ENCODE measurements at places on chromosomes 12 and 14. TPM values are rescaled to one million over a fixed set of nuclear protein-coding genes. Genes with fewer than 3 reads are reported as not detected.
A peak's percentile ranks its signal among the peaks of the same experiment; 100 is the strongest.

Gene NGB
- not detected for total RNA-seq

Gene SIX6
- total RNA-seq: not detected

Gene RND1
- total RNA-seq: 10.7 TPM

Gene KRT79
- total RNA-seq: not detected

Gene ST8SIA1
- 12.3 TPM for total RNA-seq

Gene NFE2
- 2.0 TPM for total RNA-seq

Gene CBLN3
- total RNA-seq: 2.1 TPM

GRCh38 chr12:45256721-45257120 is 40.8 kb downstream of the ANO6 start:
- DNase-seq: no peak

- DNase-seq: no peak
Observed at GRCh38 chr12:46674129-46674528, 151.7 kb downstream of the SLC38A4 start.

DNA sequence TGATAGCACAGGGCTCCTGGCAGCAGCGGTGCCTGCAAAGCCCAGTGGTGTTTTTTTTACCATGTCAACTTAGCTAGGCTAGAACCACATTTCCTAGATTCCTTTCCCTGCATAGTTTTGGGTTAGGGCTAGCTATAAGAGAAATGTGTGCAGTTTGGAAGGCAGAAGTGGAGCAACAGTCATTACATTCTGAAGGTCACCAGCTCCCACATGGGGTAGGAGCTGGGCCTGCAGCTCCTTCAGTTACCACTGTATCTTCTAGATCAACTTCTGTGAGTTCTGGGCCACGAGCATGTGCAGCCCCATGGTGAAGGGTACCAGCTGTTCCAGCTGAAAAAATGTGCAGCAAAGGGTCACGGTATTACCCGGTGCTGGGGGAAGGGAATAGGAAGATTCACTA is 2.3 kb upstream of the SLC25A3 start:
- peak; percentile 49 for DNase-seq

DNA sequence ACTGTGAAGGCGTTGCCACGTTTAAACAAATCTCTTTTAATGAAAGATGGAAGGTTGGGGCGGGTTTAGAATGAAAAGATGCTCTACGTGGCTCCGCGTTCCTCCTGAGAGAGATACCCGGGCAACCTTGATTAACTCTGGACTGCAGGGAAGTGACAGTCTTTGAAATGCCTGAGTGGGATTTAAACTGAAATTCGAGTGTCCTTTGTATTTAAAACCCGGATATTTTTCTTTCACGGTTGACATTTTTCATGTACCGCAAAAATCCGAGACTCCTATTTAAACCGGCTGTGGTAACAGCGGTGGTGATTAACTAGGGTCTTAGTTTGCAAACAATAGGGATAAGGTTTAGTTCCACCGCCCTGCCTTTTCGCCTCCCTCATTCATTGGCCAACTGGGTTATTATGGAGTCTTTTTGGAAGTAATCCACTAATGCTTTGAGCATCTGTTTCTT is 707 bp downstream of the G2E3 start:
- peak; percentile 56 for DNase-seq

DNA sequence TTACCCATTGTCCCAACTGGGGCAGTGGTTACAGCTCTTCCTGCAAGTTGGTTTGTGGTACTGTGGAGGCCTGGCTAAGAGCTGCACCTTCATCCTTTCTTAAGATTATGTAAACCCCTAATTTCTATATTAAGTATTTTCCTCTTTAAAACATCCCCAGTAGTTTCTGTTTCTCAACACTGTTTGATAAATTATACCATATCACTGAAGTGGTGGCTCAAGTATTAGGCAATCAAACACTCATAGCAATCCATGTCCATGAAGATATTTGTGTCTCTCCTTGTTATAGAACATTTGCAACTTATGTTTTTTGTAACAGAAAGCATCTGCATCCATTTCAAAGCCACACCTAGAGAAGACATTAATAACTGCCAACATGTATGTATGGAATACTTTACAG is 31.8 kb downstream of the ATXN3 start:
- DNase-seq: no peak

DNA sequence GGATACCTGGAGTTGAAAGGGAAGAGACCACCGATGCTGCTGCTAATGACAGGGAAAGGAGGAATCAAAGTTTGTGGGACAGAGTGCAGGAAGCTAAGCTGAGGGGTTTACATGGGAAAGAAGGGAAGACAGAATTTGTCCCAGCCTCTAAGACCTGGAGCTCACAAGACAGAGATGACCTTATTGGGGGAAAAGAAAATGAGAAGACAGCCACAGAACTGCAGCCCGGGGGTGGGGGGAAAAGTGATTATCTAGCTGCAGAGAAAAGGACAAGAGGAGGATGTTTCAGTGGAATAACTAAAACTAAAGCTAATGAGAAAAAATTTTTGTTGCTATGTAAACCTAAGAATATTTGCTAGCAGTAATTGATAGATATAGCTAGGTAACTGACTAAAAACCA is 30.7 kb downstream of the NDUFA12 start:
- no peak for DNase-seq

- DNase-seq: peak; percentile 89
Observed at GRCh38 chr14:99838639-99839134, 45.5 kb downstream of the EML1 start.

- no peak for DNase-seq
Observed at GRCh38 chr12:107525719-107526554, 159.7 kb upstream of the PWP1 start.

GRCh38 chr14:95609398-95609990 is 74.6 kb downstream of the GLRX5 start:
- peak; percentile 89 for DNase-seq

DNA sequence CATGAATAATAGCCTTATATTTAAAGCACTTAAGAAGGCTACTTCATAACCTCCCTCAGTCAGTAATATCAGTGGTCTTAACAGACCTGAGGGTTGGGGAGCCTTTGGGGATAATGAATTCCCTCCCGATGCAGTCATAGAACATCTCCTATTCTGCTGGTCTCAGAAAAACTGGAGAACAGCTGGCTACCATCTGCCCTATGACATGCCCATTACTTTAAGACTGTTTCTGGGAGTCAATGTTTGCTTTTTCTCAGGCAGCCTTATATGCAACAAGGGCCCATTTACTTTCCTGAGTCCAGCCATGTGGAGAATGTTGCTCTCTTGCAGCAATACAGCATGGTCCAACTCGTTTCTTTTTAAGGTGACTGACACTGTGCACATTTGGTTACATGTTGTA is 161.7 kb upstream of the PARP11 start:
- no peak for DNase-seq

DNA sequence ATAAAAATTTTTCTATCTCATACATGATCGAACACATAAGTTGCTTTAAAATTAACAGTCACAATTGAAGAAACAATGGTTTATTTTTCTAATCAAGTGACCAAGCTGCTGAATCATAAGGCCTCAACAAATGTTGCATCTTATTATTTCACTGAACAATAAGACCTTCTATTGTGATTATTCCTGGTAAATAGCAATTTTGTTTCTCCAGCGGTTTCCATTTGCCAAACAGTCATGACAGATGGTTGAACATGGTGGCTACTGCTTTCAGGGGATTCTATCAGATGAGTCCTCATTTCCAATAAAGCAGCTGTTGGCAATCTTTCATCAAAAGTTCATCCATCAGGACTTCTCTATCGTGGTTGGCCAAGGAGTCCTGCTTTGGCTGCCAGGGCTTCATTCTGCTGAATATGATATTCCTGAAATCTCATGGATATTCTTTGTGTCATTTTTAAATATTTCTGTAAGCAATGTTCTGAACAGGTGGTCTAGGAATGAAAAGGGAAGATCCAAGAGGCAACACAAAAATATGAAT is 13.0 kb downstream of the TOMM20L start:
- DNase-seq: no peak

GRCh38 chr14:26963711-26964110 is 365.9 kb upstream of the NOVA1 start:
- no peak for DNase-seq
